Left cardiac atrium (tissue), 4 donors: ENCODE measurements at places on chromosomes 13 and 19. TPM values are rescaled to one million over a fixed set of nuclear protein-coding genes. Genes with fewer than 3 reads are reported as not detected.

MBD3L2 gene
- total RNA-seq = not detected

DNA sequence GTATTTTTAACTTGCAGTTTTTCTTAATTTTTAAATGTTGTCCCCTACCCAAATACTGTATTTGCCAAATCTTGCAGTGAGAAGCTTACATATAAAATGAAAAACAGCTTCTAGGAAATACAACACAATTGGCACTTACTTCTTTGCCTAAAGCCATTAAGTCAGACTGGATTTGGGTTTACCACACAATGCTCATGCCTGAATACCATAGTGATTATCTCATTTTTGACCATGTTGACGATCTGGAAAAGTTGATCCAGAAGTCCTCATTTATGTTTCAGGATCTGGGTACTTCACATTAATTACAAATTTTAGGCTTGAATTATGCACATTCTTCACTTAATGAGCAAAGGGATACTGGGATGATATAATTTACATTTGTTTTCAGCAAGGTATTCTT, 2.4 kb downstream of the RNF6 start:
- no peak for DNase-seq

GRCh38 chr19:3285647-3286176, 61.3 kb downstream of the CELF5 start:
- no peak for DNase-seq

DNA sequence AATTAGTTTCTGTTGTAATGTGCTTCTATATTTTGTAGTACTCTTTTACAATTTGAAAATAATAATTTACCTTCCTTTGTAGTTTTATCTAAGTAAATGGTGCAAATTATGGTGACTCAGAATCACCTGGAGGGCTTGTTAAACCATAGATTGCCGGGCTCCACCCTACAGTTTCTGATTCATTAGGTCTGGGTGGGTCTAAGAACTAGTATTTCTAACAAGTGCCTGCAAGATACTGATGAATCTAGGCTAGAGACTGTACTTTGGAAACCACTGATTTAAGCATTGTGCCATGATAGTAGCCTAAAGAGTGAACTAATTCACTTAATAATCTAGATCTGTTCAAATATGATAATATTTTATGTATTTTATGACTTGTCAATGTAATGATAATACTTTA, 437.4 kb upstream of the SPRY2 start:
- no peak for DNase-seq
